Lower lobe of right lung (tissue), 2 donors: ENCODE measurements at places on chromosomes 7 and 10. TPM values are rescaled to one million over a fixed set of nuclear protein-coding genes. Genes with fewer than 3 reads are reported as not detected.

The NRAP gene
- not detected for total RNA-seq

The COMMD3 gene
- 51.0 TPM for total RNA-seq

The SPDYE16 gene
- 0.18 TPM for total RNA-seq

The NUTM2A gene
- 2.3 TPM for total RNA-seq

The MSMB gene
- 5.3 TPM for total RNA-seq
